A673 (cell line): ENCODE measurements at places on chromosomes 1 and 21. TPM values are rescaled to one million over a fixed set of nuclear protein-coding genes. Genes with fewer than 3 reads are reported as not detected.

AMY1C gene
- total RNA-seq = not detected in 2 replicates

SPRR1B gene
- total RNA-seq = not detected in 2 replicates

C1QA gene
- total RNA-seq = not detected in 2 replicates

C1orf52 gene
- total RNA-seq = 30.2 and 31.9 TPM in 2 replicates

TEKT2 gene
- total RNA-seq = 2.8 and 4.6 TPM in 2 replicates

LINGO4 gene
- total RNA-seq = not detected in 2 replicates

SELP gene
- total RNA-seq = not detected in 2 replicates

ZBTB8A gene
- 6.4 and 7.9 TPM in 2 replicates for total RNA-seq

RAP1GAP gene
- 37.7 and 40.3 TPM in 2 replicates for total RNA-seq

GRCh38 chr1:30511991-30512913, 211.1 kb downstream of the MATN1 start:
- H3K4me1 ChIP-seq = peaks cover 29% of the 10 kb centered on the region
- no peaks in the 10 kb centered on the region for H3K27me3 ChIP-seq
- DNase-seq = no peak
- H3K36me3 ChIP-seq = no peaks in the 10 kb centered on the region
- H3K4me3 ChIP-seq = no peak overlapping the region

DNA sequence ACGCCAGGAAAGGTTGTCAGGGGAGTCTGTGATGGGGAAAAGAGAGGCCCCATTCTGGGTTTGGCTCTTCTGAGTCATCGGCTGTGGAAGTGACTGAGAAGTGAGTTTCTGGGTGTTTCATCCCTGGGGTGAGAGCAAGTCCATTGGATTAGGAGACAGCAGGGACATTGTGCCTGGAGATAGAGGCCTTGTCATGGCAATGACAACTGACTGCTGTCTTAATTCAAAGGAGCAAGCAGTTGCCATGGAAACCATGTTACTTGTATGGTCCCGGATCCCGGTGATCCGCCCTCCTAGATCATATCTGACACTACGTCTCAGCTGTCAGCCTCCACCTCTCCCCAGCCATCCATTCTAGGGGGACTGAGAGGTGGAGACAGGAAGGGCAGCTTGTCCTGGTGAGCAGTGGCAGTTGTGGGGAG, 34.4 kb downstream of the KIAA0040 start:
- H3K36me3 ChIP-seq = no peaks in the 10 kb centered on the region
- H3K27me3 ChIP-seq = no peaks in the 10 kb centered on the region
- H3K4me1 ChIP-seq = no peaks in the 10 kb centered on the region
- DNase-seq = no peak
- no peak overlapping the region for H3K4me3 ChIP-seq

- H3K4me3 ChIP-seq = no peak overlapping the region
- no peak for DNase-seq
- H3K27ac ChIP-seq = no peak overlapping the region
- H3K27me3 ChIP-seq = no peaks in the 10 kb centered on the region
These were observed 103.4 kb downstream of the PAX7 start for GRCh38 chr1:18734001-18734400.

DNA sequence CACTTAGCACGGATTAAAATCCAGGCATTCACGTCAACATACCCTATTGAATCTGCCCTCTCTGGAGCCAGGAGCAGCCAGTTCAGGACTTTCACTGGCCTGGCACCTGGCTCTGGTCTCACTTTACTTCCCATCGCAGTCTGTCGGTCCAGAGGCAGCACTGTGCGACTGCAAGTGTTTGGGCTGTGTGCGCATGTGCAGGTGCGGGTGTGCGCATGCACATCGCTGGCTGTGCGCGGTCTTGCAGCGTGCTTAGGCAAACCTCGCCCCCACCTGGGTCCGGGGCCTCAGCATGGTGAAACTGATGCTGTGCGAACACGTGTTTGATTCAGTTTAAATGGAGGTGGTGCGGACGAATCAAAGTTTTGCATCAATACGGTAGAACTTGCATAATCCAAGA, 38.0 kb downstream of the ATF3 start:
- H3K27me3 ChIP-seq = no peaks in the 10 kb centered on the region
- H3K4me1 ChIP-seq = no peaks in the 10 kb centered on the region
- H3K4me3 ChIP-seq = no peak overlapping the region
- H3K36me3 ChIP-seq = no peaks in the 10 kb centered on the region

DNA sequence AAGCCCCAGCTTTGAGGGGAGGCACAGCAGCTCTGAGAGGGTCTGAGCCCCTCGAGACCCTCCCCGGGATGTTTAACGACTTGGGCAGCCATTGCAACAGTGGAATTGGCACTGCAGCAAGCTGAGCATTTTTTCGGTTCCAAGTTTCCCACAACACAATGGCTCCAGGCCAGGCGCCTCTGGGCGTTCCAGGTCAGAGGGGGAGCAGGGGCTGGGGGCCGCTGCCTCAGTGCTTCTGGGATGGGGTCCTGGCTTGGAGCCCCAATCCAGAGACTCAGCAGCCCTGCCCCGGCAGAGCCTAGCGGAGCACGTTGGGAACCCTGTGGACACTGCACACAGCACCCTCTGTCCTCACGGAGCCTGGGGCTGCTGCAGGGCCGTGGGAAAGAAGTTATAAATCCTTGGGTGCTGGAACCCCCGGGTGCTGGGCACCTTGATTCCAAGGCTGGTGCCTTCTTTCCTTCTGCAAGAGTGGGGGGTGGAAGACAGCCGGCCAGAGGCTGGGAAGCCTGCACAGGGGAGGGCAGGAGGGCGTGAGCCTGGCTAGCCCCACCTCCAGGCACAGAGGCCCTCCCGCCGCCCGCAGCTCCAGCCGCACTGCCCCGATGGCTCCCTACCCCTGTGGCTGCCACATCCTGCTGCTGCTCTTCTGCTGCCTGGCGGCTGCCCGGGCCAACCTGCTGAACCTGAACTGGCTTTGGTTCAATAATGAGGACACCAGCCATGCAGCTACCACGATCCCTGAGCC, 50.1 kb downstream of the COL18A1 start:
- DNase-seq = no peak
- H3K4me3 ChIP-seq = peak overlapping the region; percentile 19
- no peaks in the 10 kb centered on the region for H3K36me3 ChIP-seq
- H3K4me1 ChIP-seq = peaks cover 9% of the 10 kb centered on the region
- H3K27me3 ChIP-seq = no peaks in the 10 kb centered on the region

DNA sequence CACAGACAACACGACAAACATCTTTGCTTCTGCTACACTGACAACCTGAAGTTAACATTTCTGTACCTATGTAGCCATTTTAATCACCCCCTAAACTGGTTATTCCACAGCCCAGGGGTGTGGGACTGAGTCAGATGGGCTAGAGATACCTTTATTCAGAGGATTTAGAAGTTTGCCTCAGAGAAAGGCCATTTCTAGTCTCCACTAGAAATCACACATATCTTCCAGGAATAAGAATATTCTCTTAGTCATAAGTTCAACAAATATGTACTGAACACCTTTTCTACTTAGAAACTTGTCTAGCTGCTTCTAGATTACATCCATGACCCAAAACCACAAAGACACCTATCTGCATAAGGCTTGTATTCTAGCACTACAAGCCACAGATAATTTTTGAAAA, 38.8 kb downstream of the ERG start:
- DNase-seq = no peak
- H3K4me3 ChIP-seq = no peak overlapping the region
- H3K27ac ChIP-seq = no peak overlapping the region
- H3K4me1 ChIP-seq = no peaks in the 10 kb centered on the region
- no peaks in the 10 kb centered on the region for H3K36me3 ChIP-seq

GRCh38 chr1:95223110-95223509, 10.9 kb upstream of the RWDD3 start:
- no peaks in the 10 kb centered on the region for H3K36me3 ChIP-seq
- no peaks in the 10 kb centered on the region for H3K4me1 ChIP-seq

DNA sequence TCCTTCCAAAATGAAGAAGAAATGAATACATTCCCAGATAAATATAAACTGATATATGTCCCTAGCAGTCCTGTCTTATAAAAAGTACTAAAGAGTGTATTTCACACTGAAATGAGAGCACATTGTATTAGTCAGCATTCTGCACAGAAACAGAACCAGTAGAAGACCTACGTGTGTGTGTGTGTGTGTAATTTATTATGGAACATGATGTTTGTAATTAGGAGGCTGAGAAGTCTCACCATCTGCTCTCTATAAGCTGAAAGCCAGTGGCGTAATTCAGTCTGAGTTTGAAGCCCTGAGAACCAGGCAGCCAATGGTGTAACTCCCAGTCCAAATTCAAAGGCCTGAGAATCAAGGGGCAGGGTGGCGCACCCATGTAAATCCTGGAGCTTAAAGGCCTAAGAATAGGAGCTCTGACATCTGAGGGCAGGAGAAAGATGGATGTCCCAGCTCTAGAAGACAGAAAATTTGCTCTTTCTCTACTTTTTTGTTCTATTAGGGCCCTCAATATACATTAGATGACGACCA, 146.5 kb upstream of the LYPLAL1 start:
- no peak for DNase-seq
- peaks cover 13% of the 10 kb centered on the region for H3K27me3 ChIP-seq
- no peaks in the 10 kb centered on the region for H3K4me1 ChIP-seq
- no peak overlapping the region for H3K4me3 ChIP-seq
- no peak overlapping the region for H3K27ac ChIP-seq

DNA sequence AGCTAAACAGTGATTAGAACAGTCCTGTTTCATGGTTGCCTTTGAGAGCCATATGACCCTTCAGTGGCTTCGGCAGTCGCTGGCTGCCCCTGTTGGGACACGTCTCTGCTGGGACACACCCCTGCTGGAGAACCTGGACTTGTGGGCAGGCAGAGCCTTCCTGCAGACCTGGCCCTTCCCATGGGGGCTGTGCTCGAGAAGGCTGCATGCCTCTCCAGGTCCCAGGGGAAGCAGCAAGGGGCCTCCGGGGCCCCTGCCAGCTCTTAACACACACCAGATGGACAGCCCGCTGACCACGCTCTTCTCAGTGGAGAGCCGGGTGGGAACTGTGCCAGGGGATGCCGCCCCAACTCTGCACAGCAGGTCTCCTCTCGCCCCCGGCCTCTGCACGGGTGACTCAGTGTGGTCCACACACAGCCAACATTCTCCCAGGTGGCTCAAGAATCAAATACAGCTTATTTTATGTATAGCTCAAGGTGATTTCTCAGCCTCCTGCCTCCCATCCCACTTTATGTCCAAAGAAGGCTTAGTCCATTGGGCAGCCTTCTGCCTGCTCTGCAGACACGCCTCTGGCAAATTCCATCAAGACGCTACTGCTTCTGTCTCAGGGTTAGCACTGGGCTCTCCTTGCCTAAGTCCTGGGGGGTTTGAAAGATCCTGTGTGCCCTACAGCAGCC, 450.8 kb downstream of the KIF26B start:
- no peak overlapping the region for H3K27ac ChIP-seq
- H3K4me1 ChIP-seq = no peaks in the 10 kb centered on the region
- H3K27me3 ChIP-seq = peaks cover 39% of the 10 kb centered on the region
- peak; percentile 11 for DNase-seq

DNA sequence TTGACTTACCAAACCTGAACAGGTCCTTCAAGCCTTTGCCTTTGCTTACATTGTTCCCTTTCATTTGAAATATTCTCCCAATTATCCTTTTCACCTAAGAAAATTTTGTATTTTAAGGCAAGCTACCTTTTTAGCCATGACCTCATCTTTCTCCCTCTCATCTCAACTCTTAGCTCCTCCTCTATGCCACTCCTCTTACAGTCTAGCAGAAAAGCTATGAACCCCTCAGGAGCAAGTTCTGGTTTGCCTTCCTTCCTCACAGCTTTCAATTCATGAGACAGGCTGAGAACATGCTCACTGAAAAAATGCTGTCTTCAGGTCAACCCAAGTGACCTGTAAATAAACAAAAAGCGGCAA, 8.3 kb upstream of the MUTYH start:
- no peak for DNase-seq
- H3K36me3 ChIP-seq = peaks cover 11% of the 10 kb centered on the region
- no peak overlapping the region for H3K27ac ChIP-seq
- H3K4me1 ChIP-seq = no peaks in the 10 kb centered on the region
- H3K4me3 ChIP-seq = no peak overlapping the region
- H3K27me3 ChIP-seq = no peaks in the 10 kb centered on the region

- H3K27me3 ChIP-seq = no peaks in the 10 kb centered on the region
- H3K36me3 ChIP-seq = no peaks in the 10 kb centered on the region
- peaks cover 21% of the 10 kb centered on the region for H3K4me1 ChIP-seq
- H3K27ac ChIP-seq = no peak overlapping the region
These were observed 438.1 kb downstream of the LMO4 start for GRCh38 chr1:87766737-87767136.

DNA sequence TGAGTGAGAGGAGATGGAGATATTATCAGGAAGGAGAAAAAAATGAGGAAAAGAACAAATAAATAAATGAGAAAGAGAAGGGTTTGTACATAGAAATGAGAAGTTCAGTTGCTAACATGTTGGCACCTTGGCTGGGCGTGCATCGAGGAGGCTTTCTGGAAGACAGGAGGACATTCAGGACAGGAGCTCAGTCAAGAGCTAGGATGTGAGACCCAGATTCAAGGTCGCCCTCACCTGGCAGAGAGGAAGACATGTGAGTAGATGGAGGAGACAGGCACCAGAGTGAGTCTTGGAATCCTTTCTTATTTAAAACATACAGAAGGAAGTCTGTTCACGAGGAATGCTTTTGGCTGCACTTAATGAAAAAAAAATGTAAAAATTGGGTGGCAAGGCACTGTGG, 640.9 kb downstream of the NPHP4 start:
- no peaks in the 10 kb centered on the region for H3K36me3 ChIP-seq
- H3K4me3 ChIP-seq = no peak overlapping the region
- no peaks in the 10 kb centered on the region for H3K27me3 ChIP-seq

DNA sequence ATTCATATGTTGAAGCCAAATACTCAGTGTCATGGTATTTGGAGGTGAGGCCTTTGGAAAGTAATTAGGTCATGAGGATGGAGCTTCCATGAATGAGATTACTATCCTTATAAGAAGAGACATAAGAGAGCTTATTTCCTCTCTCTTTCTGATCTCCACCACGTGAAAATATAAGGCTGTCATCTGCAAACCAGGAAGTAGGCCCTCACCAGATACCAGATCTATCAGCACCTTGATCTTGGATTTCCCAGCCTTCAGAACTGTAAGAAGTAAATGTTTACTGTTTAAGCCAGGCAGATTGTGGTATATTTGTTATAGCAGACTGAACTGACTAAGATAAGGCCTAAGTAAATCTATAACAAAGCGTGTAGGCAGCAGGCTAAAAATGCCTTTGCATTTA, 25.3 kb downstream of the RBM11 start:
- H3K4me3 ChIP-seq = no peak overlapping the region
- DNase-seq = no peak
- no peak overlapping the region for H3K27ac ChIP-seq
- no peaks in the 10 kb centered on the region for H3K27me3 ChIP-seq

- DNase-seq = no peak
- no peak overlapping the region for H3K27ac ChIP-seq
- H3K4me3 ChIP-seq = no peak overlapping the region
- no peaks in the 10 kb centered on the region for H3K36me3 ChIP-seq
- H3K27me3 ChIP-seq = no peaks in the 10 kb centered on the region
These were observed 100.6 kb upstream of the SLFNL1 start for GRCh38 chr1:41122148-41122547.

GRCh38 chr1:160187407-160187806, 3.0 kb upstream of the CASQ1 start:
- no peak overlapping the region for H3K4me3 ChIP-seq
- no peaks in the 10 kb centered on the region for H3K4me1 ChIP-seq
- no peak for DNase-seq
- H3K27ac ChIP-seq = no peak overlapping the region
- H3K27me3 ChIP-seq = no peaks in the 10 kb centered on the region
